ENCODE measurements at places on chromosomes 11 and 22. TPM values are rescaled to one million over a fixed set of nuclear protein-coding genes. Genes with fewer than 3 reads are reported as not detected.

GRCh38 chr11:68002575-68002937 is 1.3 kb downstream of the UNC93B1 start:
- peak overlapping the region; percentile 58 for H3K4me3 ChIP-seq
- DNase-seq = no peak
- peaks cover 16% of the 10 kb centered on the region for H3K4me1 ChIP-seq
- no peaks in the 10 kb centered on the region for H3K36me3 ChIP-seq

DNA sequence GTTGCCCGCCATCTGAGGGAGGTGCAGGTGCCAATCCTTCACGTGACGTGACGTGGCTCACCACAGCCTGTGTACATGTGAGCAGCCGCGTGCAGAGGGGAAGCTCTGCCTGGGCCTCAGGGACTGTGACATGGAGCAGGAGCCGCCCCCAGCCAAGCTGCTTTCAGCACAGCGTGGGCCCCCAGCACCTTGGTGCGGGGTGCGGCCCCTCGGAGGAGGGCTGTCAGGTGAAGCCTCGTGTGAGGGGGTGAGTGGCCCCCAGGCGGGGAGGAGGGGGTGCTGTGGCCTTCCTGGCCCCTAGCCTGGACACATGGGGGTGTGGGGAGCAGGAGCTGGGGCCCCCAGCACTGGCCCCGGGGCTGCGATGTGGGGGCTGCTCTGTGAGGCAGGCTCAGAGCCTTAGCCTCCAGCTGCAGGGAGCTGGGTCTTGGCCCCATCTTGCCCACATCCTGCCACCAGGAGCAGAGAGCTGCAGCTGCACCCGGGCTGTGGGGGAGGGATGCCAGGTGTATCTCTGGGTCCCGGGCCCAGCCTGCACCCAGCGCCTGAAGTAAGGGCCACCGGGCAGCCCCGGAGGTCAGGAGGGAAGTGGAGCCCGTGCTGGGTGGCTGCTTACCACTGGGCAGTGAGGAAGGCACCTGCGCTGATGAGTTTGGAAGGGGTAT is at the start of gene ADORA2A:
Gene ADORA2A (plus strand): TSS at position 100 of the 665 bp plus-strand sequence. CDS start 5,806 bp downstream, outside the sequence.
- no peaks in the 10 kb centered on the region for H3K36me3 ChIP-seq
- DNase-seq = peak; percentile 94
- peaks cover 9% of the 10 kb centered on the region for H3K27me3 ChIP-seq
- H3K4me1 ChIP-seq = peaks cover 21% of the 10 kb centered on the region
- H3K4me3 ChIP-seq = no peak within 1 kb of the TSS
- H3K27ac ChIP-seq = no peak within 1 kb of the TSS

Gene DKK3
- 575 TPM for total RNA-seq

DNA sequence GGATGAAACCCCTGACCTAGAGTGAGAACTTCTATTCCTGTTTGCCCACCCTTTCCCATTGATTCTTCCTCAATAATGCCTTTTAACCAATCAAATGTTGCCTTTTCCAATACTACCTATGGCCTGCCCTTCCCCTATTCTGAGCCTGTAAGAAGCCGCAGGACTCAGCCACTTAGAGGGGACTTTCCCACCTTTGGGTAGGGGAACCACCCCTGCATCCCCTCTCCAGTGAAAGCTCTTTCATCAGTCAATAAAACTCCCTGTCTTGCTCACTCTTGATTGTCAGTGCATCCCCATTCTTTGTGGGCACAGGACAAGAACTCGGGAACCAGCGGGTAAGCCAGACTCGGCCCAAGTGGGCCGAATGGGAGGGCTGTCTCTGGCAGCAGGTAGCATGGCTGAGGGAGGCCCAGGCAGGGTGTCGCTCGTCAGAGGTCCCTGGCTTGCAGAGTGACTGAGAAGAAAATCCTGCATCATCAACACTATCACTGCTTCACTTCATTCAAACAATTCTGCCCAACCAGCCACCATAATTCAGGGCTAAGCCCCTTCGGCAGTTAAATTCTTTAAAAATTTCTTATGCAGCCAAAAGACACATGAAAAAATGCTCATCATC is 30.4 kb downstream of the LDHAL6A start:
- H3K27ac ChIP-seq = no peak overlapping the region
- H3K36me3 ChIP-seq = peaks cover 34% of the 10 kb centered on the region
- DNase-seq = no peak
- H3K27me3 ChIP-seq = no peaks in the 10 kb centered on the region
- peaks cover 8% of the 10 kb centered on the region for H3K4me1 ChIP-seq
- no peak overlapping the region for H3K4me3 ChIP-seq

DNA sequence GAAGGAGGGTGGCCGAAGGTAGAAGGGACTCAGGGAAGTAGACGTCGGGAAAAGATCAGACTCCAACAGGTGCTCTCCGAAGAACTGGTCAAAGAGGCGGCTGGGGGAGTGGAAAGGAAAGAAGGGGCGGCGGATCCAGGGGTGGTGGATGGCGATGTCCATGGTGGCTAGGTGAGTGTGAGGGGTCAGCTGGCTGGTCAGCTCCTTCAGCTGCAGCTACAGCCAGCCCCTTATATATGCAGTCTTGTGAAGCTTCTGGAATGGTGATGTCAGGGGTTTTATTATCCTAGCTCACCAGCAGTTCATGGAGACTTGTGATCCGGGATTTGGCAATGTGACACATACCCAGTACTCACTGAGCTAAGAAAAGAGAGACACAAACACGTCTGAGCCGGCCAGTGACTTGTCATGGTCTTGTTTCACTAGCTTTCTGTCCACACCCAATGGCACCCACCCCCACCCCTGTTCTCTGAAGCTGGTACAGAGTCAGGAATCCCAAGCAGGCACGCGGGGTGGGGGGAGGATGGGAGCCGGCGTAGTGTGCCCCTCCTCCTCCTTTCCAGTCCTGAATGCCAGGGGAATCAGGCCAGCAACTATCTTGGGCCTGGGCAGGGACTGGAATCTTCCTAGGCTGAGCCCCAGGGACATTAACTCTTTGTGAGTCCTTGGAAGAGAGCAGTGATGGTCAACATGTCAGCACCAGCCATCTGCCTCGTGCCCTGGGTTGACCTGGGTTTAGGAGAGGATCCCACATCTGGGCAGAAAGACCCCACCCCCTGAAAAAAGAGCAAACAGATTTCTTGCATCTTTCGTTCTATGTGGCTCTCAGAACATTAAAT is at the start of gene CRYAB:
Gene CRYAB (minus strand): TSS at position 208 of the 839 bp plus-strand sequence. CDS start 46 bp downstream, at position 162.
- H3K27ac ChIP-seq = peak within 1 kb of the TSS; percentile 100
- H3K36me3 ChIP-seq = peaks cover 22% of the 10 kb centered on the region
- H3K4me3 ChIP-seq = peak within 1 kb of the TSS; percentile 98

Gene USP28
- 33.3 TPM for total RNA-seq

GRCh38 chr11:122430490-122430889 is 225.0 kb upstream of the UBASH3B start:
- H3K36me3 ChIP-seq = no peaks in the 10 kb centered on the region
- no peak for DNase-seq
- H3K27me3 ChIP-seq = peaks cover 3% of the 10 kb centered on the region
- no peaks in the 10 kb centered on the region for H3K4me1 ChIP-seq
- no peak overlapping the region for H3K27ac ChIP-seq
- H3K4me3 ChIP-seq = no peak overlapping the region

GRCh38 chr11:33924341-33924740 is 32.5 kb upstream of the LMO2 start:
- peaks cover 16% of the 10 kb centered on the region for H3K27me3 ChIP-seq
- no peaks in the 10 kb centered on the region for H3K36me3 ChIP-seq
- H3K4me1 ChIP-seq = no peaks in the 10 kb centered on the region
- H3K27ac ChIP-seq = no peak overlapping the region
- DNase-seq = no peak

DNA sequence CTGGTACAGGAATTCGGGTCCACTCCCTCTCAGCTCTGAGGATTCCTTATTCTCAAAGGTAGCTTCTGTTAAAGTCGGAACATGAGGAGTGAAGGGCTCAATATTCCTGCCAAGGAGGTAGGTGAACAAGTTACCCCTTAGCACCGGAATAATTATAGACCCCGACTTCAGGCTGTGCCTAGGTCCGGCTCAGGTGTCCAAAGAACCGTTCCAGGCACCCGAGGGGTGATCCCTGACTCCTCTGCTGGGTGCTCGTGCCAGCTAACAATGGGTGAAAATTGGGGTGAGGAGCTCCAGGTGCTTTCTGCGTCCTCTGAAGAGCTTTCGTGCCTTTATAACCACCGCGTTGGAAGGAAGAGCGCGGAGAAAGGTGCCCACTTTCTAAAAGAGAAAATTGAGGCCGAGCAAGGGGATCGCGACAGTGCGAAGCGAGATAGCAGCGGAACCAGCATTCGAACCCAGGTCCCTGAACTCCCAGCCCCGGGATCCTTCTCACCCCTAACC is 393 bp downstream of the CYB561A3 start:
- peaks cover 4% of the 10 kb centered on the region for H3K36me3 ChIP-seq
- no peaks in the 10 kb centered on the region for H3K27me3 ChIP-seq
- H3K4me1 ChIP-seq = peaks cover 40% of the 10 kb centered on the region
- H3K4me3 ChIP-seq = peak overlapping the region; percentile 93
- H3K27ac ChIP-seq = peak overlapping the region; percentile 98

DNA sequence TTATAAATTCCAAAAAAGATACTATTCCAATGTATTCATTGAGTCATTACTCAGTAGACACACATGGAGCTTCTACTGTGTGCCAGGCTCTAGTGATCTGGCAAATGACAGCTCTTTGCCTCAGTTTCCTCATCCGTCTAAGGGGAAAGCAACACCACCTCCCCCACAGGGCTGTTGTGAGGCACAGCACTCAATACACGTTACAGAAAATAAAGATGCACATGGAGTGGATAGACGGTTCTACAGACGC is 6.5 kb upstream of the MALAT1 start:
- H3K36me3 ChIP-seq = no peaks in the 10 kb centered on the region
- H3K4me3 ChIP-seq = peak overlapping the region; percentile 36
- peaks cover 94% of the 10 kb centered on the region for H3K4me1 ChIP-seq

- peaks cover 3% of the 10 kb centered on the region for H3K4me1 ChIP-seq
- no peaks in the 10 kb centered on the region for H3K27me3 ChIP-seq
- no peak for DNase-seq
- H3K36me3 ChIP-seq = peaks cover 2% of the 10 kb centered on the region
- H3K27ac ChIP-seq = no peak overlapping the region
- no peak overlapping the region for H3K4me3 ChIP-seq
Measured at GRCh38 chr11:46529095-46529905, 64.5 kb downstream of the AMBRA1 start.

Gene RNH1
- total RNA-seq = 146 TPM

DNA sequence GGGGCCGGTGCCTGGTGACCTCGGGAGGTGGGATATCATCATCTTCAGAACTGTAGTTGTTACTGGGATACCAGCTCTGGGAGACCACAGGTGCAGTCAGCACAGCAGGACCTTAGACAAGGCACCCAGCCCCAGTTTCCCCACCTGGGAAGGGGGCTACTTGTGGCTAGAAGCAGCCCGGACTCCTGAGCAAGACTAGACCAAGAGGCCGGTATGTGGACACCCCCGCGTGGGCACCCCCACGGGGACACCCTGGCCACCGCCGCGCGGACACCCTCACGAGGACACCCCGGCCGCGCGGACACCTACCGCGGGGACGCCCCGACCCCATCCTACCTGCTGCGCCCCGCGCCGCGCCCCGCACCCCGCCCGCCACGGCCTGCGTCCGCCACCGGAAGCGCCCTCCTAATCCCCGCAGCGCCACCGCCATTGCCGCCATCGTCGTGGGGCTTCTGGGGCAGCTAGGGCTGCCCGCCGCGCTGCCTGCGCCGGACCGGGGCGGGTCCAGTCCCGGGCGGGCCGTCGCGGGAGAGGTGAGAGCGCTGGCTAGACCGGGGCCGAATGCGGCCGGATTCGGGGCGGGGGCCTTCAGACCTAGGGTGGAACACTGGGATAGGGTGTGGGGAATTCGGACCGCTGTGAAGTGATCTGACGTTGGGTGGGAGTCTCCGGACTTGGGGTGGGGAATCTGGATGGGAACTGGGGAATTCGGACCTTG is at the start of the genes COMT and TXNRD2:
Gene COMT (plus strand): TSS at position 408 of the 718 bp plus-strand sequence. CDS start 20,755 bp downstream, outside the sequence.
Gene TXNRD2 (minus strand): TSS at position 454 of the 718 bp plus-strand sequence. CDS start 15 bp downstream, at position 439.
- H3K36me3 ChIP-seq = peaks cover 4% of the 10 kb centered on the region
- H3K27me3 ChIP-seq = no peaks in the 10 kb centered on the region
- H3K4me3 ChIP-seq = peak within 1 kb of the TSS; percentile 92
- peak within 1 kb of the TSS; percentile 100 for H3K27ac ChIP-seq
- DNase-seq = peak; percentile 89

DNA sequence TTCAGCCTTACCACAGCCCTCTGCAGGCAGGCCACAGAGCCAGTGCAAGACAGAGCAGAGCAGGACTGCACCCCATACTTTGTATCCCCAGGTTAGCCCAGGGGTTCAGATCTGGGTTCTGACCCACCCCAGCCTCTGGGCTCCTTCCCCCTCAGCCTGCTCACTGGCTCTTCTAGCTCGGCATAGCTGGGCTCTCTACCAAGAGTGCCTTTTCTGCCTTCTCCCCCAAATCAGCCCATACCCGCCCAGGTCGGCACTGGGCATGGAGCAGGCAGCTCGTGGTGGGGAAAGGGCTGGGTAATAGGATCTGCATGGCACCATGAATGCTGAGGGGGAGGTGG is 8.3 kb downstream of the RELT start:
- H3K4me1 ChIP-seq = peaks cover 41% of the 10 kb centered on the region
- H3K27ac ChIP-seq = no peak overlapping the region
- H3K4me3 ChIP-seq = no peak overlapping the region
- DNase-seq = no peak
- no peaks in the 10 kb centered on the region for H3K36me3 ChIP-seq

Gene GNAZ
- total RNA-seq = 4.9 TPM

- H3K4me3 ChIP-seq = no peak overlapping the region
- H3K36me3 ChIP-seq = no peaks in the 10 kb centered on the region
Measured at GRCh38 chr11:17767914-17768313, 33.3 kb downstream of the KCNC1 start.

GRCh38 chr11:128422576-128423370 is 164.6 kb downstream of the ETS1 start:
- H3K36me3 ChIP-seq = no peaks in the 10 kb centered on the region
- peaks cover 56% of the 10 kb centered on the region for H3K4me1 ChIP-seq
- DNase-seq = no peak
- no peaks in the 10 kb centered on the region for H3K27me3 ChIP-seq

- no peaks in the 10 kb centered on the region for H3K36me3 ChIP-seq
- no peaks in the 10 kb centered on the region for H3K27me3 ChIP-seq
Measured at GRCh38 chr11:82960779-82961143, 59.2 kb downstream of the DDIAS start.

DNA sequence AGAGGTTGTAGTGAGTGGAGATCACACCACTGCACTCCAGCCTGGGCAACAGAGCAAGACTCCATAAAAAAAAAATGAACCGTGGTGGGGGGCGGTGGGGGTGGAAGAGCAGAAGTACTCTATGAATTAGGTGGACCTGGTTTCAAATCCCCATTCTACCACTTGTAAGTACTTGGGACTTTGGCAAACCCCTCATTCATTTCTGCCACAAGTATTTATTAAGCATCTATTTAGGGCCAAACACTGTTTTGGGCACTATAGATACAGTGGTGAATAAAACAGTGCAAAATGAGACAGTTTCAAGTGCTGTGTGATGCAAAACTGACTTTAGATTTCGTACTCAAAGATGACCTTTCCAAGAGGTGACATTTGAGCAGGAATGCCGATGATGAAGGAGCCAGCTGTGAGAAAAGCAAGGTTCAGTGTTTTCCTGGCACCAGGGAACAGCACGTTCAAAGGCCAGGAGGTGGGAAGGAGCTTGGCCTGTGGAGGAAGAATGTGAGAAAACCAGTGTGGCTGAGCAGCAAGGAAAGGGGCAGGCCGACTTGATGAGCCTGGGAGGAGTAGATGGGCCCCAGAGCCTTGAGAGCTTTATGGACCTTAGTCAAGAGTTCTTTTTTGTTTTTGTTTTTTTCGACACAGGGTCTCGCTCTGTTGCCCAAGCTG is 1.4 kb upstream of the TMEM134 start:
- H3K36me3 ChIP-seq = no peaks in the 10 kb centered on the region
- H3K27ac ChIP-seq = no peak overlapping the region
- no peak overlapping the region for H3K4me3 ChIP-seq
- H3K27me3 ChIP-seq = no peaks in the 10 kb centered on the region
- DNase-seq = no peak
- peaks cover 22% of the 10 kb centered on the region for H3K4me1 ChIP-seq

Gene MMP13
- 6.5 TPM for total RNA-seq

Gene DHCR7
- 44.4 TPM for total RNA-seq

All from chondrocyte (in vitro differentiated cells).